Cortex of kidney (tissue), 1 donor: ENCODE measurements at places on chromosomes 7 and 10.

- DNase-seq, result no peak
Measured at GRCh38 chr10:95790982-95791381, 35.0 kb downstream of the ENTPD1 start.

- no peak for DNase-seq
Measured at GRCh38 chr7:26853788-26854393, 10.5 kb downstream of the SKAP2 start.

DNA sequence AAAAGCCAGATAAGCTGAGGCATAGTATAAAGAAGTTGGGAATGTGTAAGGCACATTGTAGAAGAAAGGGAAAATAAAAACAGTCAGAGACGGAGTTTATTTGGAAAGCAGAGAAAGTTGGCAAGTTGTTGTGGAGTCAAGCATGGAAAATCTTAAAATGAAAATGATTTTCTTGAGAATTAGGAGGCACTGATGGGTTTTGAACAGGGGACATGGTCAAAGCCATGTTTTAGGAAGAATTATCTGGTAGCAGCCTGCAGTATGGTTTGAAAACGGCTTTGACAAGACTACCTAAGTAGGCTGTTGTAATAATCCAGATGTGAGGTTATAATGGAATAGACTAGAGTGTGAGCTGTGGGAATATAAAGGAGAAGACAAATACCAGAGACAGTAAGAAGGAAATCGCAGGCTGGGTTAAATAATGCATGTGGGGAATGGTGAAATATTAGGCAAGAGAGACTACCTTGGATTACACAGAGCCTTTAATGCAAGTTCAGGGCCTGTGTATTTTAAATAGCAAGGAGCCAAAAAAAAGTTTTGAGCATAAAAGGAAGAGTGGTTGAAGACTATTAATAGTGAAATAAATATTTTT, 130.4 kb upstream of the MEOX2 start:
- no peak for DNase-seq

- no peak for DNase-seq
Measured at GRCh38 chr7:20296901-20297300, 33.8 kb upstream of the ITGB8 start.

GRCh38 chr7:98202367-98203195, 8.7 kb upstream of the BHLHA15 start:
- DNase-seq, result no peak

GRCh38 chr10:118570591-118570990, 24.9 kb downstream of the PRLHR start:
- no peak for DNase-seq

- DNase-seq, result no peak
Measured at GRCh38 chr10:101238732-101239105, 9.5 kb upstream of the LBX1 start.

DNA sequence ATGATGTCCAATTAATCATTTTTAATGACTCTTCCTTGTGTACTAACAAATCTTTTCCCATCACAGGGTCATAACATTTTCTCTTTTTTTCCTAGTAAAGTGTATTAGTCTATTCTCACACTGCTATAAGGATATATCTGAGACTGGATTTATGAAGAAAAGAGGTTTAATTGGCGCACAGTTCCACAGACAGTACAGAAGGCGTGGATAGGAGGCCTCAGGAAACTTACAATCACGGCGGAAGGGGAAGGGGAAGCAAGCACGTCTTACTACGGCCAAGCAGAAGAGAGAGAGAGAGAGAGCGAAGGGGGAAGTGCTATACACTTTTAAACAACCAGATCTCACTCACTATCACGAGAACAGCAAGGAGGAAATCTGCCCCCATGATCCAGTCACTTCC, 359.4 kb upstream of the NFE2L3 start:
- DNase-seq, result no peak
